LoVo (cell line): ENCODE measurements at places on chromosomes 2 and 18.

- no peak for DNase-seq
Observed at GRCh38 chr18:47680488-47680887, 250.0 kb downstream of the SMAD2 start.

- DNase-seq: no peak
Observed at GRCh38 chr18:61749546-61749945, 143.3 kb downstream of the RNF152 start.

GRCh38 chr18:63315876-63316275 is 3.7 kb downstream of the BCL2 start:
- no peak for DNase-seq

- peak; percentile 94 for DNase-seq
Observed at GRCh38 chr2:181876614-181877063, 14.9 kb upstream of the ITPRID2 start.

DNA sequence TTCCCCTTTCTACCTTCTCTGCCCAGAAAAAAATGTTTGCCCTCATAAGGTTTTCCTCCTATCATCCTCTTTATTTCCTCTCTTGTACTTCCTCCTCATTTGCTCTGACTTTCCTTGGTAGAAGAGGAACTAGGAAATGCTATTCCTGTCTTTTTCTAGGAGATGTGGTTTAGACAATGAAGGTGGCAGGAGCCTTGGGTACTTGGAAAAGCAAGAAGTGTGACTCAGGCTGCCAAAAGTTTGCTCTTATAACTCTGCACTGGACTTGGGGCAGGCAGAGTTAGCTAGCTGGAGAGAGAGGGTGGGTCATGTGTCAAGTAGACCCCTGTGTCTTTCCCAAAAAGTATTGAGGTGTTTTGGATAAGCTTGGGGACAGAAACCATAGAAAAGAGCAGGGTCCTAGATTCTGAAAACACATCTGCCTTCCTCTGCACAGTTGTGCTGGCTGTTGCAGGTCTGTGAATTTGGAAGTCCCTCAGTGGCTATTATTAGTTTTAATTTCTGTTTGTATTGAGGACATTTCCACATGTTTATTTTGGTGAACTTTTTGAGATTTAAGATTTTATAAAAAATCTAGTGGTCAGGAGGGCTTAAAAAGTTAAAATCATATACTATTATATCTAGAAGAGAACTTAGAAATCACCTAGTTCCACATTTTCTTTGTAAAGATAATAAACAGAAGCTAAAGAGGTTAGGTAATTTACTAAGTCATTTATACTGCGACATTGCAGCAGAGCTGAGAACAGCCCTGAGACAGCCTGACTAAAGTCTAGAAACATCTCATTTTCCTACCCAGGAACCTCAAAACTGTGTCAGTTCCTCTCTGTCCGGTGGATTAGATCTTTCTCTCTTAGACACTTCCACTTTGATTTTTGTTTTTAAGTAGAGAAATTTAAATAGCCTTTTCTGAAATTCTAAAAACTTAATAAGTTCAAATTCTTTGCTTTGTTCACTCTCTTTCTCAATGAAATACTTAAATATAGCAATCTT is 16.0 kb downstream of the INSIG2 start:
- no peak for DNase-seq

DNA sequence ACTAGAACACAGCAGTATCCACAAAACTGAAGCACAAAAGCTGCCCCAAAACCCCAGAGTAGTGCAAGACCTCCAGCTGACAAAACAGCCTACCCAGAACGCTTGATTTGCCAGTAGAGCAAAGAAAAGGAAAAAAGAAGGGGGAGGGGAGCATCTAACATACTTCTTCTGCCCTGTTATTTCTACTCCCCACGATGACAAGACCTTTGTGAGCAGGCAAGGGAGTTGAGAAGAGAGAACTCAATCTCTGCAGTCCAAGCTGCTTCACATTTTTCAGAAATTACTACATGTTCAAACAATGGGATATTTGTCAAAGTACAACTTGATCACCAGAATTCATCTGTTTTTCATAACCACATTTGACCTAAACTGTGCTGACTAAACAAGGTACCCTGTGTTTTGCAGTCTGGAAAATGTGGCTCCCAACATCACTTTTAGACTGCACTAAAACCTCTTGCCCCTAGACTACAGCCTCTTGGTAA is 286.7 kb downstream of the EXOC6B start:
- no peak for DNase-seq

DNA sequence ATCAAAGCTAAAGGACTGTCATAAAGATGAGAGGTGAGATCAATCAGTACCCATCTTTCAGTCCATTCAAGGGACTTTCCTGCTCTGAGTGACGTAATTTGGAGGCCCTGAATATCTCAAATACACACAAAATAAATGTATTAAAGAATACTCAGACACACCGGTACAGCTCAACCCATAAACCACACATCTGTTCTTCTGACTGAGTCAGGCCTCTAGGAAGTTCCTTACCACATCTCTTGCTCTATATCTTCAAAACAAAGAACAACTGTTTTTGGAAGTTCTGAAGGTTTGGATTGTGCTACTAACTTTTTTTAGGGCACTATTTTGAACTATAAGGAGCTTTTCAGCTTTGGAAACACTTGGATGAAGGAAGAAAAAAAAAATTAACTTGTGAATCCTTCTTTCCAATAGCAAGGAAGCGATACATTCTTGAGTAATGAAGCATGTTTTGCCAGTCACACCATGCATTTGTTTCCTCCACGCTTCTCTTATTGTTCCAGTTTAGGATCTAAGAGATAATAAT is 866.5 kb upstream of the VRK2 start:
- DNase-seq: no peak

DNA sequence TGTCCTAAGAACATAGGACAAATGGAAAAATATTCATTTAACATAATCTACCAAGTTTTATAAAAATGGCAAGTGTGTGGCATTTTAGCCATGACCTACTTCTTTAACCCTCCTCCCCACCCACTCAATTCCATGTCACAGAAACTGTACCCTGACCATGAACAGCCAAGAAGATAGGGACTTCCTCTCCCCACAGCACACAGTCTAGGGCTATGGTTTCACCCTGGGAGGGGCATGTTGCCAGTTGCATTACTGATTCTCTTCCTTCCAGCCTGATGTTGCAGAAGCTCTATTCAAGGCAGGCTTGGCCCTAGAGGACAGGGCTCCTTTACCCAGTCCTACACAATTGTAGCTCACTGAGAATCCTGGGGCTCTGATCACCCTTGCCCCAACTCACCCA is 153.6 kb upstream of the KLF7 start:
- DNase-seq: no peak

DNA sequence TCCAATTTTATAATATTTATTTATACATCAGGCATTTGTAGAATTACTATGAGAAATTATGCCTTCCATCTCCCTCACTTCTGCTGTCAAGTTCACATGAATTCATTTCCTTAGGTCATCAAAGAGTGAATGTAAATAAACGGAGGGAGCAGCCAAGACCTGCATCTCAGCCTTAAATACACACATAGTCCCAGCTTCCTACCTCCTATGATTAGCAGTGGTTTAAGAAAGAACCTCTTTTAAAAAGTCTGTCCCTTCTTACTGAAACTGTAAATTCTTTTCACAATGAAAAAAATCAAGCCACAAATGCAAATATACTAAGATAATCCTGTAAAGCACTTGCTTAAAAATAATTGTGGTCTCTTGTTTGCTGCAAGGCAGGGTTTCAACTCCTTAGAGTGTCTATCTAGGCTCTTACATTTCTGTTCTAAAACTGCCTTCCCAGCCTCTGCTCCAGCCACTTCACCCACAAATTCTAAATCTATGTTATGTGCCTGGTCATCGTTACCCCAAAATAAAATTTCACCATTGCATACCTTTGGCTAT is 532.7 kb upstream of the FSHR start:
- DNase-seq: no peak

DNA sequence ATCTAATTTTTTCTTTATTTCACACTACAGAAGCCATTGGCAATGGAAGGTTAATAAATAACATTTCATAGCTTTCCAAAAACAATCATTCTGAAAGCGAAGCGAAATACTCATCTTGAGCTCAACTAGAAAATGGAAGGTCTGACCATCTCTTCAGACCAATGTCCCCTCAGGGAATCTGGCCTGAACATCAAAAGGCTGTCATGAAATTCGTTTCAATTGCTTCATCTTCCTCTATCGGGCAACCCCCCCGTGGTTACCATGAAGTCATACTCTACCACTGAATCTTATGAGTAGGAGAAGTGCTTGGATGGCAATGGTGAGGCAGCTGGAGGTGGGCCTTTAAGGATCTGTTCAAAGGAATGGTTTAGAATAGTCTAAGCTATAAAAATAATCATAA is 22.9 kb upstream of the CYTIP start:
- no peak for DNase-seq

DNA sequence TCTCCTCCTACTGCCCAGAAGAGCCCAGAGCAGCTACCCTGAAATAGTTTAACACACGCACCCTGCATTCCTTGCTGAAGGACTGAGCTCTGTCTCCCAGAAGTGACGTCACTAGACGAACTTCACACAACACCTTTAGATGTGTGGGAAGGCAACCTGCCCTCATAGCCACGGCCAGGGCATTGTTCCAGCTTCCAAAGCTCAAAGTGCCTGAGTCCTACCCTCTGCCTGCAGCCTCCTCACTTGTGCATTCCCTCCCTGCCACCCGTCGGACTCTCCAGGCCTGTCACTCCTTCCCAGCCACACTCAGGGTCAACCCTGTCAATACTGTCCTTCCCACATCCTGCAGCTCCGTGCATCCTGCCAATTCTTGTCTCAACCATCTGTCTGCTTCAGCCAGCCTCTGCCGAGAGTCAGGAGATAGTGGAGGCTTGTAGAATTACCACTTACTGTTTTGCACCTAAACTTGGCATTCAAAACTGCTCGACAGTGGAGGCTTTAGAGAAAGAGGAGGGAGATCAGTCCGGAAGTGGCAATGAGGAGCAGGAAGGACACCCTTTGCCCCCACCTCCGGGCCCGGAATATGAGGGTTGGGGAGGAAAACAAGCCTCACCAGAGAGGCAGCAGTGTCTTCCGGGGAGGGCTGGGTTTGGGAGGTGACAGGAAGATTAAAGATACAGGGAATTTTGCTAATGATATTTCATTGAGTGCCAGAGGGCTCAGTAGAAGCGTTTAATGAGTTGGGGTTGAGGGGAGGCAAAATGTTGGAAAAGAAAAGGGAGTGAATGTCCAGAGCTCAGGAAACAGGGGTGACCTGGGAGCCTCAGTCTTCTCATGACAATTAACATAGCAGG is 72.3 kb upstream of the ATG16L1 start:
- DNase-seq: no peak

- no peak for DNase-seq
Observed at GRCh38 chr2:219506802-219507526, 7.3 kb upstream of the ASIC4 start.

- no peak for DNase-seq
Observed at GRCh38 chr2:227340106-227340505, 15.1 kb downstream of the MFF start.

DNA sequence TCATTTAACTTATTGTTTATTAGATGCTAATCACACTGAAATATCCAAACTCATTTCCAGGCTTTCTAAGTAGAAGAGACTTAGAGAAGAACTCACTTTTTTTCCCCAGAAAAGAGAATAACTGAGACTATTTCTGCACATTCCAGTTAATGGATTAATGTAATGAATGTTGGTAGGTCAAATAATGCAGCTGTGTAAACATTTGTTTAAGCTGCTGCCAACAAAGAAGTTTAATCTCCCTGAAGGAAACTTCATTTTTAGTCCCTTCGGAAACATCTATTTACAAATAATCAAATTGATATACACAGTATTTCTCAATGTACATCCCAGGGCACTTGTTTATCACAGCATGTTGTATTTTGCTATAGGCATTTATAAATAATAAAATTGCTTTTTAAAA is 126.9 kb downstream of the KCNS3 start:
- no peak for DNase-seq

- DNase-seq: no peak
Observed at GRCh38 chr18:7234091-7234490, 3.2 kb downstream of the LRRC30 start.

- DNase-seq: peak; percentile 34
Observed at GRCh38 chr2:206556357-206556949, 85.8 kb upstream of the FAM237A start.

- no peak for DNase-seq
Observed at GRCh38 chr2:79368116-79368630, 144.7 kb upstream of the CTNNA2 start.
